ENCODE measurements at places on chromosomes 3 and 15.

GRCh38 chr3:58514405-58514804 is 22.5 kb downstream of the KCTD6 start:
- no peak for DNase-seq

GRCh38 chr15:99324082-99324620 is 72.9 kb downstream of the LRRC28 start:
- no peak for DNase-seq

- DNase-seq, result no peak
These were observed 56.4 kb upstream of the SLC24A5 start for GRCh38 chr15:48064421-48064820.

DNA sequence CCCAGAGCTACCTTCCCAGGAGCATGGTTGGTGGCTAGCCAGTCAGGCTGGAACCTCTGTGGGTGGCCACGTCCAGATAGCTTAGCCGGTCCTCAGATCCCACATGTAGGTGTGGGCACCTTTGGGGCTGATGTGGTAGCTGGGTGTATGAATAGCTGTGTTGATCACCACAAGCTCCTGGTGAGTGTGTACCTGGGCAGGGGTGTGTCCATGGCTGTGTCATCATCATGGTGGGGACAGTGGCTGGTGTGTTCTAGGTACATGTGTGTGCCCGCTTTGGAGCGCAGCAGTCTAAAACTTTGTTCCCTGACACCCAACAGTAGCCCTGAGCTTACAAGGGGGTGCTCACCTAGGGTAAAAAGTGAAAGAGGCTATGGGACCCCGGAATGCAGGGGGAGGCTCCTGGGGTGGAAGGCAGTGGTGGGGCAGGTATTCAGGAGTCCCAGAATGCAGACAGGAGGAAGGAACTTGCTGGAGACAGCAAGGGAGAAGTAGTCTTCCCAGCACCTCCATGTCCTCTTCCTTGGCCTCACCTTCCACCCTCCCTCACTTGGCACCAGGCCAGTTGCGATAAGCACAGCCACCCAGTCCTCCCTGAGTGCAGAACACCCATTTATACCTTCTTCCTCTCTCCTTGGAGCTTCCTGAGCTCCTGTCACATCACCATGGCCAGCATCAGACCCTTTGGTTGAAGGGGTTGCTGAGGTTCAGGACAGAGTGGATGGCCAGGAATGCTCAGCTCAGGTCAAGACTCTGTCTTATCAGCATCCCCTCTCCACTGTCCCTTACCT is 1.2 kb downstream of the CISH start:
- no peak for DNase-seq

DNA sequence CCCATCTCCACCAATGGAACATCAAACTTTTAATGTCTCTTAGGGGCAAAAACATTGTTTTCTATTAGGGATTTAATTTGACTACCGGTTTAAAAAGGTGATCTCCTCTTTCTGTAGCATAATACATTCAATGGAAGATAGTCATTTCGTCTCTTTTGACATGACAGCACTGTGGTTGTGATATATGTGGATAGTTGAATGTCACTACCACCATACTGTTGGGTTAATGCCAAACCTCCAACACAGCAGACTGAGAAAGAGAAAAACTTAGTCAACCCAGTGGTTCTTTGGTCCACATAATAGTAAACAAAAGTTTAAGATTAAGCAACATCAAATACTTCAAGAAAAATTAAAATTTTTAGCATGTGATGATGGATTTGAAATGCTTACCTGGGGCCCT is 530.4 kb downstream of the AGBL1 start:
- no peak for DNase-seq

DNA sequence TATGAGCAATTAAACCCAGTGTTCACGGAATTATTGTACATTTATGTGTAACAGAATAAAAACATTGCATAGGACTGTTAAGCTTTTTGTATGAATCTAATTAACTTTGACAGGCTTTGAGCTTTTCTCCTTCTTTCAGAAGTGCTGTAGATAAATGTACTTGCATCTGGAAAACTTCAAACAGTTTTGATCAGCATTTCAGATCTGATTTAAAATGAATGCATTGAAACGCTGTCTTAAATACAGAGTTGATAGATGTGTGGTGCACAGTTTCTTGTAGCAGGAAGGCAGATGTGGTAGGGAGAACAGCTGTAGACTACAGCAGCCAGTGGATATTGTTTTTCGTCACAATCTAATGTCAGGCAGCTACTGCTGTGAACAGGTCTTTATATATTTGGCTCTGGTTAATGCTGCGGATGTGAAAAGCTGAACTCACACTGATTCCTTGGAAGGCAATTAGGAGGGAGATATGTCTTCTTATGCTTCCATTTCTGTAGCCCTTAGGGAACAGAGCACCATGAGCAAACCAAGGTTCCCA is 193.8 kb upstream of the GOLIM4 start:
- DNase-seq, result no peak

- peak; percentile 4 for DNase-seq
These were observed 23.1 kb downstream of the PSTPIP1 start for GRCh38 chr15:77017761-77018720.

DNA sequence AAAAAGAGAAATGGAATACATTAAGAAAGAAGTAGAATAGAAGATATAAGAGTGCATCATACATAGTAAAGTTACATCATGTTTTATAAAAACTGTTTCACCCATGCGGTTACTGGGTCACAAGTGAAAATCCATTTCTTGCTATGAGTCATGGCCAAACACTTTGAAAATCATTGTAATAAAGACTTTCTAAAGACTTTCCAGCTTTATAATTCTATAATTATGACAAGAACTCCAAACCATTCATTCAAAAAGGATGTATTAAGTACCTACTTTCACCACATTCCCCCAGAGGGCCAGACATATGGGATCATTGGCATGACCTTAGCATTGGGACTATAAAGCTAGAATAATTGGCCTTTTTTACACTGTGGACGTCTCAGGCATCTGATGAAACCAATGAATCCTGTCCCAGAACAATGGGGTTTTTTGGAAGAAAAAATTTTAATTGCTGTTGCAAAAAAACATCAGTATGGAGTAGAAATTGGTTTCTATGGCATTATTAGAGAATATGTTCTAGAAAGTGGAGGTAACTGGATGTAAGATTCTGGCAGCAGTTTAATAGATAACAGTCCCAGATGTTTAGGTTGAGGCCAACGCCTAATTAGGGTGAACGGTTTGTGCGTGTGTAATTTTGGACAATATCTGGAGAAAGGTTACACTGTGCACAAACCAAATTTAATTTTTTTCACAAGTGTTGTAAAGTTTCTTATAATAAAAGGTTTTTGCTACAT is 3.3 kb upstream of the SKIC8 start:
- no peak for DNase-seq

DNA sequence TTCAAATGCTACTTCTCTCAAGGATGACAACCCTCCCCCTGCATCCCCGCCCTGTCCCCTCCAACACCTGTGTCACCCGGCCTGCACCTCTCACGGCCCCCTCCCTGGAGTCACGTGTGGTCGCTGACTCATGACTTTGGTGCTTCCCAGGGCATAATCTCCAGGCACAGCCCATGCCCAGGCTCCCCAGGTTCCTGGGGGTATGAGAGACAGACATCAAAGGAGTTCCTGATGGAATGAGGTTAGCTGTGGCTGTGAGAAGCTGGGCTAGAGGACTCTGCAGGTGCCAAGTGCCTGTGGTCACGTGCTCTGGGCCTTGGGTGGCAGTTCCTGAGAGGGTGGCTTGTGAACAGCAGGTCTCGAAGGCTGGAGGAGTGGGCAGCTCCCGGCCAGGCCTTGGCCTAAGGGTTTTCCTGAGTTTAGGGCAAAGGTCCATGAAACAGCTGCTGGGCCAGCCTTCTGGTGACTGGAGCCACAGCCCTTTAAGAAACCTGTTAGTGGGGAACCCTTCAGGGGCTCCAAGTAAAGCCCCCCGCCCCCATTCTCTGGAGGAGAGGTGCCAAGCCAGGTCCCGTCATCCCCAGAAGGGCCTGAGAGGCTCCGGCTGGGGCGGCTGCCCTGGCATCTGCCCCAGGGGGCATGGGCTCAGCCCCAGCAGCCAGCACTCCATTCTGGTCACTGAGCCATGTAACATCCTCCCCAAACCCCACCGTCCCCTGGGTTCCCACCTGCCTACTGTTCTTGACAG is 230.0 kb downstream of the XXYLT1 start:
- DNase-seq, result no peak

- no peak for DNase-seq
These were observed 777.4 kb downstream of the TUSC7 start for GRCh38 chr3:117486719-117487716.

- DNase-seq, result no peak
These were observed 3.9 kb upstream of the HEG1 start for GRCh38 chr3:125059488-125060245.

DNA sequence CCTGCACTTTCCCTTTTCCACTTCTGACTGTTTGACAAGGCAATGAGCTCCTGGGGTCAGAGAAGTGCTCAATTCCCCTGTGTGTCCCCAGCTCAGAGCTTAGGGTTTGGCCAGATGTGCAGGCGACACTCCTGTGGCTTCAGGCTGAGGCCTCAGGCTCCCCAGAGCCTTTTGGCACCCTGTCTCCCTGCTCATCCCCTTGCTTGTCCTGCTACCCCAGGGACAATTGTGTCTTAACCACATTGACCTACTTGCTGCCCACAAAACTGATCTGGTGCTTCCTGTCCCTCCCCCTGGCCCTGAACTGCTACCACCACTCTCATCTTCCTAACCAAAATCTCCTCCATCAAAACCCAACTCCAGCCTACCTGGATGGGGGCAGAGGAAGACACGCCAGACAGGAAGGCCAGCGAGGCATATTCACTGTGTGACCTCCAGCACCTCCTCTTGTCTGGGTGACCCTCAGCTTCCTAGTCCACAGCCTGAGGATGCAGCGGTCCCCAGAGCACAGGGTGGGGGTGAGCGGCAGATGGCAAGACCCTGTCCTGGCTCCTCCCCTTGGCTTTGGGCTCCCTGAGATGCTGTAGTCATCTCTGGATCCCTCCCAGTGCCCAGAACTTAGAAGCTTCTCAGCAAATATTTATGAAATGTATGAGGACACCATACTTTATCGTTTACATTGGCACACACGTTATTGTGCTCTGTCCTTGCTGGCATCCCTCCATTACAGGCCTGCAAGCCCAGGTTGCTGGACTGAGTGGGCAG is 98.9 kb upstream of the SLC6A6 start:
- no peak for DNase-seq

DNA sequence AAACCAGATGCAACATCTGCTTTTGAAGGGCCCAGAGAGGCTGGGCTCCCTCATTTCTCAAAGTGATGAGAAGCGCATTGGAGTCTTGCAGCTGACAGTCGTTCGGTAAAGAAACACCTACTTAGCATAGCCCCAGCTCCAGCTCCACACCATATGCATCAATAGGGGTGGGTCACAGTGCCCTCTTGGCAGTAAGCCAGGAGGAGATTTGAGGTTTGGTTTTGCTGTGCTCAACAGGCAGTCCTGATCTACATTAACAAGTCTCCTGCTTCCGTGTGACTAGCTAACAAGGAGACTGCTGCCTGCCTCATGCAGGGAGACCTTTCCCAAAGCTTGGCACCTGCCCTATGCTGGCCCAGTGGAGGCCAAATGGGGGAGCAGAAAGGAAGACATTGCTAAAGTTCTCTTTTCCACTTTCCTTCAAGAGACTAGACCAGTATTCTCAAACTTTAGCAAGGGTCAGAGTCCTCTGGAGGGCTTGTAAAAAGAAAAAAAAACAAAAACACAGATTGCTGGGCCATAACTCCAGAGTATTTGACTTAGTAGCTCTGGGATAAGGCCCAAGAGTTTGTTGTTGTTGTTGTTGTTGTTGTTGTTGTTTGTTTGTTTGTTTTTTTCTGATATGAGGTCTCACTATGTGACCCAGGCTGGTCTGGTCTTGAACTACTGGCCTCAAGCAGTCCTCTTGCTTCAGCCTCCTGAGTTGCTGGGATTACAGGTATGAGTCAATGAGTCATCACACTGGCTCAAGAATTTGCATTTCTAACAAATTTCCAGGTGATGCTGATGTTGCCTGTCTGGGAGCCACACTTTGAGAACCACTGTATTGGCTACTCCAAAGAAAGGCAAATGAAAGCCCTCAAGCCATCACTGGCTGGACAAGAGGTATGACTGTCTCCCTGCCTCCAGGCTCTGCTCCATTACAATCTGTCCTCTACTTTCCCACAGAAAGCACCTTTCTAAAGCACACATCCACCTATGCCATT is 294.9 kb downstream of the RORA start:
- DNase-seq, result peak; percentile 42

DNA sequence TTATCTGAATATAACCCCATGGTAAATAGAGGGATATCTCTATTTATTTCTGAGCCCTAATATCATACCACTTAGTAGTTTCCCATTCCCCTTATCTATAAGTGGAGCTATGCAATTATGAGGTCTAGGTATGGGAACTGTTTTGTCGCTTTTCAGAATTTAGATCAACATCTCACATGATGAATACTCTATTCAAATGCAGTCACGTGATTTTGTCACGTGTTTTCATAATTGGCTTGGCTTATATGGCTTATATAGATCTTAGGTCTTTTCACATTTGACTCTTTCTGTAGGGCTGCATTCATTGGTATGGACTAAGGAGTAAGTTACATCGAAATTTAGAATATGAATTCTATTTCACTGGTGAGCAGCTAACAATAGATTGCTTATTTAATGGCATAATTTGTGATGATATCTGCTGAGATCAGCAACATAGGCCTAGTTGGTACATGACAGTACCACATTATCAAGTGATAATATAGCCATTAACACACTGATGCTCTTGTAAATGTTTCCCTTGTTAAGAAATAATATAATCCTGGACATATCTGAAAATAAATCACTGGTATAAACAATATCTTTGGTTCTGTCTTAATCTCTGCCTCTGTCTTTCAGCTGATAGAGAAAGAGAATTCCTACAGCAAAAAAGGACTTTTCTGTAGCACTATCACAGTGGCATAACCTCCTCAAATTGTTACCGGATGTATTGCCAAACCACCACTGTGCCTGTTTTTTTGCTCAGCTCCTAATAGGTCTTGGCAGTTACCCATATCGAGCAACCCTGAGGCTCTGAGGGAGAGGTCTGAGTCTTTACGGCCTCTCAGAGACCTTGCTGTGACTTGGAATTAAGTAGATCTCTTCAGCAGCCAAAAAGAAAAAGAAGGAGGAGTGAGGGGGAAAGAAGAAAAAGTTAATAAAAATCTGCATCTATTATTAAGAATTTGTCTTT is 357.1 kb downstream of the ZPLD1 start:
- peak; percentile 40 for DNase-seq

- DNase-seq, result no peak
These were observed 14.6 kb downstream of the QRICH1 start for GRCh38 chr3:49079270-49079669.

DNA sequence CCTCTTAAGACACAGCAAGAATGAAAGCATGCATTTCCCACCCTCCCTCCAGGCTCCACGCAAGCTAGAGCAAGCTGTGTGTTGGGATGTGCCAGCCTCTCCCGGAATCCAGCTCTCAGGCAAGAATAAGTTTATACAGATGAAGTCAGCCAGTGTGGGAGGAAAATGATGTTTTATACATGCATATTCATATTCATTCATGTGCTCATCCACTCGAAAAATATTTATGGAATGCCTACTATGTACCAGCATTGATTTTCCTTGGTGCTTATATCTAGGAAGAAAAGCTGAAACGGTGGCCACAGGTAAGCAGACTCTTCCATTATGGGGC is 62.7 kb downstream of the KLHL6 start:
- no peak for DNase-seq
